ENCODE measurements at places on chromosomes 2 and 18.

DNA sequence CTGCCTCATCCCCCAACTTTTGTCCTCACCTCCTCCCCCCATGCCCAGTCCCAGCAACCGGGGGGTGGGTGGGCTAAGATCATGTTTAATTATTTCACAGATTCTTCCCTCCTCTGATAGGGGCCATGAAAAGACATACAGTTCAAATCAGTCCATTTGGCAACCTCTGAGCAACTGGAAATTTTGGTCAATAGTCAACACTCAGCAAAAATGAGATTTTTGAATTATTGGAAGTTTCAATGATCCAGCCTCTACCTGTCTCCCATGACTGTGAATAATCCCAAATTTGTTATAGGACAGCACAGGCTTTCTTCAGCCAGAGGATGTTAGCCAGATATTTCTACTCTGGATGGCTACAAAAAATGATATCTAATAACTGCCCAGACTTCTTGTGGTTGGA lies 549.9 kb downstream of the TNS1 start:
- DNase-seq, result no peak

GRCh38 chr2:56416500-56417176 lies 232.8 kb downstream of the CCDC85A start:
- no peak for DNase-seq

GRCh38 chr2:129756276-129756675 lies 223.2 kb upstream of the RAB6C start:
- DNase-seq, result no peak

- no peak for DNase-seq
These were observed 24.3 kb downstream of the WDSUB1 start for GRCh38 chr2:159262226-159262625.

- DNase-seq, result no peak
These were observed 47.3 kb downstream of the WDFY1 start for GRCh38 chr2:223897669-223898330.

- DNase-seq, result no peak
These were observed 1305.5 kb upstream of the NXPH2 start for GRCh38 chr2:140085674-140086073.

DNA sequence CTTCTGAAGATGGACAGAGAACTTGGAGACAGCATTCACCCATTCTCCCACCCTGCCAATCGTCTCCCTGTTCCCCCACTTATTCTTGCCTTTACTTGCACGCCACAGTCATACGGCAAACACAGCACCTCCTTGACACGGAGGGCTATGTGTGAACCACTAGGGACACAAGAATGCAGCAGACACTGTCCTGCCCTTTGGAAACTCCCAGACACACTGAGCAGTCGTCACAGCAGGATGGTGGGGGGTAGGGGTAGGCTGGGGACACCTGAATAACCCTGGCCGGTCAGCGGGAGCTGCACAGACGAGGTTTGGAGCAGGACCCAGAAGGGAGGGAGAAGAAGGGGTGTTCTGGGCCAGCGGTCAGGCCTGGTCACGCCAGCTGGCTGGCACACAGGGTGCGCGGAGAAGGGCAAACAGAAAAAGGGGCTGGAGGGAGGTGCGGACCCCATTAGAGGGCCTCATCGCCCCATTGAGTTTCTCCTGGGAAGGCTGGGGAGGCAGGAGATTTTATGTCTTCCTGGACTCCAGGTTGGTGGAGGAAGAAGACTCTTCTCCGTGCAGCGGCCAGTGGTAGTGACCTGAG lies 40.0 kb upstream of the FOSL2 start:
- no peak for DNase-seq

DNA sequence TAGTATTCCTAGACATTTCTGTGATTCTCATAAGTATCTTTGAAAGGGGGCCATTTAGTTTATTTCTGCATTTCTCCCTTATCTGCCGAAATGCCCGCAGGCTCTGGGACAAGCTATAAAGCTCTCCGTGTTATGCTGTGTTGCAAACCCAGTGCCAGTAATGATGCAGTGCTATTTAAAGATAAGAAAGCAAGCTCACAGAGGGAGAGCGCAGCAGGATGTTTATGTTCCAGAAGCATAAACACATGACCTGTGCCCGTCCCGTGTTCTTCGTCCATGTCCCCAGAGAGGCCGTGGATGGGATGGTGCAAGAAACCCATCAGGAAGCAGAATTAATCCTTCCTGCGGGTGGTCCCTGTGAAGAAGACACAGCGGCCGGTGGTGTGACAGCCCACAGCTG lies 99.4 kb downstream of the NEDD4L start:
- no peak for DNase-seq

- no peak for DNase-seq
These were observed 360.8 kb downstream of the SOCS6 start for GRCh38 chr18:70649683-70650082.

DNA sequence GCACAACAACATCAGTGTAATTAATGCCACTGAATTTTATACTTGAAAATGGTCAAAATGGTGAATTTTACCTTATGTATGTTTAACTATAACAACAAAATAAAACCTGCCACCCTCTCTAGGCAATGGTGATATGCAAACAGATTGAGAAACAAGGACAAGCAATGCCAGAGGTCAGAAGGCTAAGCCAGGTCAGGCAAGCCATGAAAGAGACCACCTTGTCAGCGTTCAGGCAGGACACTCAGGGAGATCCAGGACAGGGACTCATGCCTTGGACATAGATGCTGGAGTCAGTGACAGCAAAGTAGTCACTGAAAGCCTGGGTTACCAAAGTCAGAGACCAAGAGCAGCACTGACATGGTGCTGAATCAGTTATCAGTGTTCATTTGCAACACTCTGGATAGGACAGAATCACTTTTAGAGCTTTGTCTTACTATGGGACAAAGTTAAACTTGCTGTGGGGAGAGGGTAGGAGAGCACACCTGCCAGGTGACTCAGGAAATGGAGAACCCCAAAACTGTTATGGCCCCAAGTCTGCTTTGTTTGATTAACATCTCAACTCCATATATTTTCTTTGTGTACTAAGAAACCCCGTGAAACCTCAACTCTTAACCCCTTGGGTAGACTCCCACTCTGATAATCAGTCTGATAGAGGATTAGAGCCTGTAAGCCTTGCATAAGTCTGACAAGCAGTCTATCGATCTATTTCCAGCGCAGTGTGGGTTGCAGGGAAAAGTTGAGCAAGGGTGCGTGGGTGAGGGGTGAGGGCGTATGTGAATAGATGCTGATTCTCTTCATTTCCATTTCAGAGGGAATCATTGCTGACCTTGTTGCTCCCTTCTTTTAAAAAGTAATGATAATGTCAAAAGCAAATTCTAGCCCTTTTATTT lies 48.7 kb upstream of the ZNF385B start:
- no peak for DNase-seq

All from stimulated activated naive CD4-positive, alpha-beta T cell (primary cell).